NCI-H2081 (cell line): ENCODE measurements at places on chromosomes 2 and 18.

GRCh38 chr18:48827291-48828193 is 123.2 kb downstream of the SMAD7 start:
- DNase-seq, result peak; percentile 64

GRCh38 chr2:208386541-208386940 is 20.1 kb upstream of the PTH2R start:
- no peak for DNase-seq

GRCh38 chr2:131493199-131493968 is 1.2 kb upstream of the MZT2A start:
- DNase-seq, result no peak

DNA sequence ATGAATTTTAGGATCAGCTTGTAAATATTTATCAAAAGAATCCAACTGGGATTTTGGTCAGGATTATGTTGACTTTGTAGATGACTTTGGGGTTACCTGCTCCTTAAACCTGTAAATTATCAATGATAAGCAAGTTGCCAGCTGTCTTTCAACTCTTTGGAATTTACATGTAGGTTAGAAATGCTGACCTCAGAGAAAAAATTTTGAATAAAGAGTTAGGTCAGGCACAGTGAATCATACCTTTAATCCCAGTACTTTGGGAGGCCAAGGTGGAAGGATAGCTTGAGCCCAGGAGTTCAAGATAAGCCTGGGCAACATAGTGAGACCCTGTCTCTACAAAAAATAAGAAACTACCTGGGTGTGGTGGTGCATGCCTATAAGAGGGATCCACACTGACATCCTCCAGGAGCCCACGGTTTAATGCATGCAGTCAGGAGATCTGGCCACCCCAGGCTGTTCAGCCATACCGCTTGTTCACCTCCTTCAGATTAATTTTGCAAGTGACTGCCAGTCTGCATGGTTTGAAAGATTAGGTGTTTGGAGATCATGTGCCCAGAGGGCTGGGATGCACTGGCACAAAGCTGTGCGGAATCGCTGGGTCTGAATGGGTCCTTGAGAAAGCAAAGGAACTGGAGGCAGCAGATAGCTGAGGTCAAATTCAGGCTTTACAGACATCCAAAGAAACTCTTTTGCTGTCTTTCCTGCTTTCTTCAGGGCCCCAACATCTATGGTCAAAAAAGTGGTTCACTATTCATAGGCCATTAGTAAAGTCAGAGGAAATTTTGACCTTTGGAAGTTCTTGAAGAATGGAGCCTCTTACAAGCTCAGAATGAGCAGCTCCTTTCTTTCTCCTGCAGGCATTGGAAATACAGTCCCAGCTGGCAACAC is 83.4 kb upstream of the TXNDC2 start:
- DNase-seq, result no peak

DNA sequence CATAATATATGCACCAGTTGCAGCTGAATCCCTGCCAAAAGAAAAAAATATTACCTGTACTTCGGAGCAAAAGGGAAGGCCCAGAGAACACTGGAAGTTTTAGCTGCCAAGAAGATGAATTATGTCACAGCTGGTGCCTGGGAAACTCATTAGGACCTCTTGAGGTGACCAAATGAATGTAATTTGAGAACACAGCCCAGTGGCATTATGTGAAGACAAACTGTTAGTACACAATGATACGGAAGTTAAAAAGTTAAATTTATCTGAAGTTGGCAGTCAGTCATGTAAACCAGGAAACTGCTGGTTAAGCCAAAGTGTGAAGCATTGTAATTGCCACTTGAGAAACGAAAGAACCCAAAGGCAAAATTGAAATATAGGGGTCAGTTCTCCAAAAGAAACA is 80.7 kb downstream of the EML4 start:
- DNase-seq, result peak; percentile 97
